C1 segment of cervical spinal cord (tissue), 14 donors: ENCODE measurements at places on chromosomes 5 and 9.

GRCh38 chr5:62340392-62340791, 34.4 kb downstream of the KIF2A start:
- DNase-seq, result no peak

GRCh38 chr9:68914751-68915150, 99.2 kb downstream of the PRKACG start:
- no peak for DNase-seq

GRCh38 chr9:127642082-127642740, 30.1 kb downstream of the STXBP1 start:
- DNase-seq, result no peak

- no peak for DNase-seq
These were observed 167.8 kb downstream of the GABRB2 start for GRCh38 chr5:161378701-161379100.

GRCh38 chr5:144468571-144468970, 297.9 kb downstream of the KCTD16 start:
- no peak for DNase-seq

DNA sequence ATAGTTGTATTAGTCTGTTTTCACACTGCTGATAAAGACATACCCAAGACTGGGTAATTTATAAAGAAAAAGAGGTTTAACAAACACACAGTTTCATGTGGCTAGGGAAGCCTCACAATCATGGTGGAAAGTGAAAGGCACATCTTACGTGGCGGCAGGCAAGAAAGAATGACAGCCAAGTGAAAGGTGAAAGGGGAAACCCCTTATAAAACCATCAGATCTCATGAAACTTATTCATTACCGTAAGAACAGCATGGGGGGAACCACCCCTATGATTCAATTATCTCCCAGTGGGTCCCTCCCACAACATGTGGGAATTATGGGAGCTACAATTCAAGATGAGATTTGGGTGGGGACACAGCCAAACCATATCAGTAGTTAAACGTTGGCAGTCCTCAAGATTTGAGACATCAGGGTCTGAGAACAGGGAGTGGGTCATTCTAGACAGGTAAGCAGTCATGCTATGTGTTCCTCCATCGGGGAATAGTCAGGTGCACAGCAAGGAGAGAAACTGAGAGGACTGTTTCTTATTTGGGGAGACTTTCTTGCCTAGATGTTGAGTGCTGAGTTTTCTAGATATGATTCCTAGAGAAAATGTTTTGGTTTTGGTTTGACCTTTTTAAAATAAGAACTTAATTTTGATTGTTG, 45.8 kb upstream of the ENTREP1 start:
- DNase-seq, result no peak

DNA sequence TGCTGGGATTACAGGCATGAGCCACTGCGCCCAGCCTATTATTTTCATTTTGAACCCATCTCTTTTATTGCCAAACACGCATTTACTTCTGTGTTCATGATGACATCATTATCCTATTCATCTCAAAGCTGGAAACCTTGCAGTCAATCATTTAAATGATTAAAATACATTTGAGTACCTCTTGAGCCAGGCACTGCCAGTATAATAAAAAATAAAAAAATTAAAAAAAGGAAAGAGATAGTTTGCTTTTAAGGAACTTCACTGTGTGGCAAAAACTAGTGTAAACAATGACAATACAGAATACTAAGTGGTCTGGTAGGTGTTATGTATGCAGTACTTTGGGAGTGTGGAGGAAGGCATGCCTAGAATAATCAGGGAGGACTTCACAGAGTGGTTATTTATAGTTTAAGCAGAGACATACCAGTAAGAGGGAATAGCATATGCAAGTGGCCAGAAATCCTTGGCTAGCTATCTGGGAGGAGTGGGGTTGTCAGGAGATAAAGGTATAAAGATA, 8.6 kb downstream of the NSD1 start:
- DNase-seq, result no peak

DNA sequence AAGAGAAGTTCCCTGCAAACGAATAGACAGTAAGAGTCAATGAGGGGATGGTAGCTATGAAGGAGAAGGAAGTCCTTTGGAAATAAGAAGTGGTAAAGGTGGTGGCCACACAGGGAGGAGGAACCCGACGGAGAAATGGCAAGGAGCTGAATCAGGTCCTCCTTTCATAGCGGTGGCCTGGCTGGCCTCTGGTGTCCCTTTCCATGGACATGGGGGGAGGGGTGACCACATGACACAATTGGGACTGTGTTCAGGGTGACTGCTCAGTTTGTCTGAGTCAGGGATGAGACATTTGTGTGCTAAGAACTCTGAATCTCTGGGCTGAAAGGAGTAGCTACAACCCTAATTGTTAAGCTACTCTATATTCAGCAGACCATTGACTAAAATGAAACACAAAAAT, 28.7 kb upstream of the TIMD4 start:
- DNase-seq, result no peak

GRCh38 chr5:139758510-139759075, 37.0 kb upstream of the PSD2 start:
- no peak for DNase-seq

GRCh38 chr5:174675916-174676315, 48.5 kb upstream of the MSX2 start:
- DNase-seq, result no peak

- no peak for DNase-seq
These were observed 14.5 kb upstream of the LRRC70 start for GRCh38 chr5:62564101-62564500.

GRCh38 chr9:88537761-88538091, 2.7 kb downstream of the NXNL2 start:
- no peak for DNase-seq

- no peak for DNase-seq
These were observed 75.1 kb upstream of the RUFY1 start for GRCh38 chr5:179475208-179475751.

DNA sequence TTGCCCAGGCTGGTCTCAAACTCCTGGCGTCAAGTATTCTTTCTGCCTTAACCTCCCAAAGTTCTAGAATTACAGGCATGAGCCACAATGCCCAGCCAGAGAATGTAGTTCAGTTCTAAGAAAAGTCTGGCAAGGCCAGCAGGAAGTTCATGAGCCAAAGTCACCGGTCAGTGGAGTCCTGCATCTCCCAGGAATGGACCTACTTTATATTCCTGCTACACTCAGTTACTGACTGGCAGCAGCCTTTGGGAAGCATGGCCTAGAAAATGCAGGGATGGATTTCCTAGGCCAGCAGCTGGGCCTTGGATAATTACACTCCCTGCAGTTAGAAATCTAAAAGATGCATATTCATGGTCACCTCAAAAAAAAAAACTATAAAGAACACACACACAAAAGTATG, 135.7 kb downstream of the CAAP1 start:
- no peak for DNase-seq

GRCh38 chr5:120088412-120088811, 375.7 kb upstream of the PRR16 start:
- DNase-seq, result no peak

DNA sequence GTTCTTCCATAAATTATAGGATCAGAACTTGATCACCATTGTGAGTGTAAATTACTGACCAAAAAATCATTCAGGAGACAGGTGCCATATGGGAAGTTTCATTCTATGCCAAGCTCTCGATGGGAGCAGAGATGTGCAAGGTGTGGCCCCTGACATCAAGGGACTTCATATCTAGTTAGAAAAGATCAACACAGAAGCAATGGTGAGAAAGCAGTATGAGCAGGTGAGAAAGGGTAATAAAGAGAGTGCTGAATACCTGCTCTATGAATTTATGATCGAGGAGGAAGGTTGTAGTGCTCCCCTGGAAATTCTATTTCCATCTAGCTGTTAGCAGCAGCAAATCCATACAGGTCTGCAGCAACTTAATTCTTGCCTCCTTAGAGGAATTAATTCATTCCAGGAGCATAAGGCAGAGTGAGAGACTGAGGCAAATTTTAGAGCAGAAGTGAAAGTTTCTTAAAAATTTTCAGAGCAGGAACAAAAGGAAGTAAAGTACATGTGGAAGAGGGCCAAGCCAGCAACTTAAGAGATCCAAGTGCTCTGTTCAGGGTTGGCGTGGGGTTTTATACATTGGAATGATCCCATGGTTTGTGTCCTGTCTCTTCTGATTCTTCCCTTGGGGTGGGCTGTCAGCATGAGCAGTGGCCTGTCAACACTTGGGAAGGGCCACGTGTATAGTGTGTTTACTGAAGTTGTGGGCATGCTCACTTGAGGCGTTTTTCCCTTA, 181.8 kb downstream of the SAXO1 start:
- no peak for DNase-seq

GRCh38 chr5:110265162-110265561, 461.3 kb downstream of the TMEM232 start:
- no peak for DNase-seq

DNA sequence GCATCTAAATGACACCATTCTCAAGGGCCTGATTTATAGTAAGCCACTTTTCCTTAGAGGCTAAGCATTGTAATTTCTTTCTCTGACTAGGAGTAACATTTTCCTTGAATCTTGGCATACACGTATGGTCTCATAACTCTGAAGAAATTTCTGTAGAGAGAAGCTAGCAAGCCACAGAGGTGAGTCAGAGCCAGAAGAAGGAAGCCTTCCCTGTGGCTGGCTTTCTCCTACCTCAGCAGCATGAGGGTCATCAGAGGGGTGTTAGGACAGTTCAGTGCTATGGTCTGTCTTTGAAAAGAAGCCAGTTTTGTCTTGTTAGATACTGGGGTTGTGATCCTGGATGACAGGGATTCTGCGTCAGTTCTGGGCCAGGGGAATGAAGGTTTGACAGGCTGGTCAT, 3.2 kb downstream of the SNX30 start:
- DNase-seq, result no peak

DNA sequence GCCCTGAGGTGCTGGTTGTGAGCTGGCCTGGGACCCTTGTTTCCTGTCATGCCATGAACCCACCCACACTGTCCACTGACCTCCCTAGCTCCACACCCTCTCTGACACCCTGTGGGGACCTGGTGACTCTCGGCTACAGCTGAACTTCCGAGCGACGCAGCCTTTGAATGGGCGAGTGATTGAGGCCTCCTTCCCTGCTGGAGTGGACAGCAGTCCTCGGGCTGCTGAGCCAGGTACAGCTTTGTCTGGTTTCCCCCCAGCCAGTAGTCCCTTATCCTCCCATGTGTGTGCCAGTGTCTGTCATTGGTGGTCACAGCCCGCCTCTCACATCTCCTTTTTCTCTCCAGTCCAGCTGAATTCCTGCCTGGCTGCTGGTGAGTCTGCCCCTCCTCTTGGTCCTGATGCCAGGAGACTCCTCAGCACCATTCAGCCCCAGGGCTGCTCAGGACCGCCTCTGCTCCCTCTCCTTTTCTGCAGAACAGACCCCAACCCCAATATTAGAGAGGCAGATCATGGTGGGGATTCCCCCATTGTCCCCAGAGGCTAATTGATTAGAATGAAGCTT, 6.1 kb downstream of the CA9 start:
- DNase-seq, result no peak

DNA sequence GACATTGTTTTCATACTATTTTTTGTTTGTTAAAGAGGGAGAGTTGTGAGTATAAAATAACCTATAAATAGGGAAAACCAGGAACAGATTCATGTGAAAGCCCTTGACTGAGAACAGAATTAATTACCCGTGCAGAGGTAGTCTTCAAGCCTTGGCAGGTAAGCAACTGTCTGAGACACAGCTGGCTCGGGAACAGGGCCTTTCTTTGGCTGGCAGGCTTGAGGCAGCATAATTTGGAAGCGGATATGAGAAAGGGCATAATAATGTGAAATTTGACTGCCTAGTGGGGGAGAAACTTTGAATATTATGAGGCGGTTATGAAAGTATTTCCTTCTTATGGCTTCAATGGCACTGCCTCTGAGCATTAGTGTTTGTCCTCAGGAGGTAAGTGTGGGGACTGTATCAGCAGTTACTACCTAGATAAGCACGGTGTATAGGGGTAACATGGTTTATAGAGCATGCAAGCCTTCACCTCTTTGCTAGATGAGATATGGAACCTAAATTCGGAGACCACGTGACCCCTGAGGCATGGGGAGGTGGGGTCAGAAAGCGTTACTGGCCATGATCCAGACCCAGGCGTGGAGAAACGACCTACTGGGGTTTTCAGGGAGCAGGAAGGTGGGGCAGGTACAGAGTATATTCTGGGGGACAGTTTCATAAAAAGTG, 210.2 kb upstream of the GAS1 start:
- no peak for DNase-seq

GRCh38 chr5:396531-396961, 46.4 kb upstream of the EXOC3 start:
- no peak for DNase-seq
